ENCODE measurements at places on chromosomes 4 and X.

GRCh38 chr4:184824776-184825084, 1.0 kb downstream of the ACSL1 start:
- no peak for DNase-seq

DNA sequence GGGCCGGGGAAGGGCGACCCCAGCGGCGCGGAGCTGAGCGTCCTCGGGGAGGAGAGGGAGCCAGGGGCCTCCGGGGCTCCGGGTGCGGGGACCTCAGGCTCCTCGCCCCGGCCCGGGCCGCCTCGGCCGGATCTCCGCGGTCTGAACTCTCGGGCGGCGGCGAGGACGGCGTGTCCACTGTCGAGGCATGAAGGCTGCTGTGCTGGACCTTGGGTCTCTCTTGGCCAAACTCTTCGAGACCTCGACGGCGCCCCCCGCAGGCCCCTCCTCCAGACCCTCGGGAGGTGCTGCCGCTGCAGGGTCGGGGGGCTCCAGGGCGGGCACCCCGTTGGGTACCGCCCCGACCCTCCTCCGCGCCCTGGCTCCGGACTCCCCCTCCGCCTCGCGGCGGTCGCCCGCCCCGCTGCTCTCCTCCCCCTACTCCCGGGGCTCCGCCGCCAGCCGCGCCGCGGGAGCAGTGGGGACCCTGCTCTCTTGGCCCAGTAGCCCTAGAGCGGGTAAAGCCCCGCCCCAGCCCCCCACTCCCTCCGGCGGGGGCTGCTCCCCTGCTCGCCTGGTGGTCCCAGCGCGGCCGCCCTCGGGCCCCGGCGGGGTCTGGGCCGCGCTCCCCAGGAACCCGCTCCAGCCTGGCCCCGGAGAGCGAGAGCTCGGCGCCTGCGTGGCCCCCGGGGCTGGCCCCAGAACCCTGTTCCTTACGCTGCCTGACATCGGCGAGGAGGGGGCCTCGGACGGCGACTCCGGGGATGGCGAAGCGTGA, 564 bp downstream of the FAM149A start:
- no peak for DNase-seq

GRCh38 chr4:6608758-6609414, 31.6 kb upstream of the MRFAP1 start:
- no peak for DNase-seq

GRCh38 chr4:22385611-22386011, 130.3 kb downstream of the ADGRA3 start:
- DNase-seq: no peak

GRCh38 chr4:185244763-185245162, 35.4 kb downstream of the SNX25 start:
- DNase-seq: no peak

GRCh38 chr4:55947254-55947882, 1.4 kb upstream of the CEP135 start:
- no peak for DNase-seq

DNA sequence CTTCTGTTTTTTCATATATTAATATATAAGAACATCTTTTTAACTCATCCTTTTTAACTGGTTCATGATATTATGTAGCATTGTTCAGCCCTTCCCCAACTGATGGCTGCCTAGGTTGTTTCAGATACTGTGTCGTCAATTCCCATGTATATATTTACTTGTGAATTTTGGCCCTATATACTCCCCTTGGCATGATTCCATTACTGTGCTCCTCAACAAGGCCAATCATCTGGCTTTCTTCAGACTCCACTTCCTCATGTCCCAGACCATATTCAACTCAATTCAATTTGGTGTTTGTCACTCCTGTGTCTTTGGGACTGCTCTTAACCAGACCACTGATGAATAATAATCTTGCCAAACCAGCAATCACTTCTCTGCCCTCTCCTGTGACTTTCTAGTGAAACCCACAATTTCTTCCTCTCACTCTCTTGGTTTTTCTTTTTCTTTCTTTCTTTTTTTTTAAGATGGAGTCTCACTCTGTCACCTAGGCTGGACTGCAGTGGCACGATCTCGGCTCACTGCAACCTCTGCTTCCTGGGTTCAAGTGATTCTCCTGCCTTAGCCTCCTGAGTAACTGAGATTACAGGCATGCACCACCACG, 2.7 kb upstream of the WDR45 start:
- no peak for DNase-seq

DNA sequence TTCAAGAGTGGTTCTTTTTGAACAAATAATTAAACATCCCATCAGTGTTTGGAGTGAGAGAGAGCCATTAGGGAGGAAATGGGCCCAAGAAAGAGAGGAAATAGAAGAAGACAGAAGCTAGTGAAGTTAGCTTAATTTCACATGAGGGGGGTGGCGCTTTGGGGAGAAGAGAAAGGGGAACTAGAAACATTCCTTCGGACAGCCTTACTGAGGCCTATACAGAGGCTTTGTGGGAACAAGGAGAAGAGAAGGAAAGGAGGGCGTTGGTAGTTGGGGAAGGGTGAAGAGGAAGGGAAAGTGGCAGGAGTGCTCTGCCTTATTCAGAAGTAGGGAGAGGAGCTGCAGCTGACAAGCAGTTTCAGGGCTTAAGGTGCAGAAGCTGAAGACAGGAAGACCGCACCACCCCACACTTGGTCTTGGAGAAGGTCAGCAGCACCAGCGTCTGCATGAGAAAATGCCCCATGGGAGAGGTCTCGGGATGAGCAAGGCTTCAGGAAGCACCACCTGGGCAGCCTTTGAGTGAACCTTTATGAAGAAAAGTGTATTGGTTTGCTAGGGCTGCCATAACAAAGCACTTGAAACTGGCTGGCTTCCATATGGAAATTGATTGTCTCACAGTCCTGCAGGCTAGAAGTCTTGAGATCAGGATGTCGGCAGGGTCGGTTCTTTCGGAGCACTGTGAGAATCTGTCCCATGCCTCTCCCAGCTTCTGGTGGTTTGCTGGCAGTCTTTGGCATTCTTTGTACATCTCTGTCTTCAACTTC, 85.1 kb downstream of the KIT start:
- DNase-seq: no peak

DNA sequence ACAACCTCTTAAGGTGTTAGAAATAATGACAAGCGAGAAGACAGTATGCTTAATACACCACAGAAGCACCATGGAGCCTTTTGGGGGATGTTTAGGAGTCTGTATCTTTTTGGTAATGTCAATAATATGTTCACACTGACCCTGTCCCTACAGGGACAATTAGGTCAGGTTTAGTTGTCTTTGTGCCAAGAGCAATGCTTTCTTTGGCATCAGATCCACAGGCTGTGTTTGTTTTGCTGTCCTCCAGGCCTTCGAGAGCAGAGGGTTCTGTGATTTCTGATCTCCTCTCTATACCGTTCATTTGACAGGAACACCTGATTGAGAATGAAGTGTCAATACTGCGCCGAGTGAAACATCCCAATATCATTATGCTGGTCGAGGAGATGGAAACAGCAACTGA, 153.8 kb downstream of the DCLK2 start:
- DNase-seq: no peak
